Activated CD4-positive, alpha-beta T cell treated with anti-CD3 and anti-CD28 coated beads, Interleukin-2, amount 50 U/mL, for 4 hours (primary cell): ENCODE measurements at places on chromosomes 12 and 14.
A peak's percentile ranks its signal among the peaks of the same experiment; 100 is the strongest.

DNA sequence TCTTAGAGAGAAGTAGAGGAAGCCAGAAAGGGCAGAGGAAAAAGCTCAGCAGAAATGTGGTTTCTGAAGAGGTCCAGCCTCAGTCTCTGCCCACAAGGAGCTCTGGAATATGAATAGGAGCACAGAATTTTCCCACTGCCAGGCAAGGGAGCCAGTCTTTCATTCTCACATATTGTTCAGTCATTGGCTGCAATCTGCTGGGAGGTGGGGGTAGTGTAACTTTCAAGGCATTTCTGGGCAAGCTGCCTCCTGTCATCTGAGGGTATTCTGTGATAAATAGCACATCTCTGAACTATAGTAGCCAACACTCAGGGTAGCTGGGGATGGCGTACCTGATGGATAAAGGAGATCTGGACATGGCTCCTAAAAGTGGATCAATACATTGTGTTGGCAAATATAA lies 127.2 kb downstream of the LRRK2 start:
- no peak for DNase-seq

DNA sequence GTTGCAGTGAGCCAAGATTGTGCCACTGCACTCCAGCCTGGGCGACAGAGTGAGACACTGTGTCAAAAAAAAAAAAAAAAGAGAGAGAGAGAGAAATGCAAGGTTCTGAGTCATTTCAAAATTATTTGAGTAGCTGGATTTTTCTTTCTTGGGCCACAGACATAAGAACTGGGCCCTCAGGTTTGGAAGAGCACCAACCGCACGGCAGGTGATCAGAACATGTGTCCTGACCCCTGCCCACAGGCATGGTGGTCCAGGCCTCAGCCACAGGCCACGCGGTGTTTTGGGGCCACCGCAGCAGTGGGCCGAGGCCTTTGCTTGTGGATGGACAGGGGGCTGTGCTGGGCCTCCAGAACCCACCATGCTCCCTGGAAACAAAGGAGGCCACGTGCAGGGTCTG lies 126.7 kb downstream of the CALM1 start:
- no peak for DNase-seq

DNA sequence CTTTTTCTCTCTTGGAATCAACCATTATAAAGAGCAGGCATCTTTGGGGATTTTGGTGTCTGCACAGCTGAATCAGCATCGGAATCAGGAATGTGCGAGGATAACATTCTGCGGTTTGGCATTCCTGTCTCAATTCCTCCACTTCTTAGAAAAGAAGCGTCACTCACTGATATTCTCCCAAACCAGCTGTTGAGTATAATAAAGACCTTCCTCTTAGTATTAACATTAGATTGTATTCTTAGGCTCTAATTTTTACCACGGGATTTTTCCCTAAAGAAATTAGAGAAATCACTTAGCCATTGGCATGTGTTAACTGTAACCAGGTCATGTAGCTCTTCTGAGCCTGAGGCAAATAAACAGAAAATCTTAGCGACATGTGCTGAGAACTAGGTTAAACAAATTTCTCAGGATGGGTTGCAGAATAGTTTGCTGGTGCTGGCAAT lies 128.7 kb downstream of the TMX1 start:
- DNase-seq: no peak

GRCh38 chr14:103856607-103857006 lies 9.2 kb upstream of the PPP1R13B start:
- DNase-seq: no peak

DNA sequence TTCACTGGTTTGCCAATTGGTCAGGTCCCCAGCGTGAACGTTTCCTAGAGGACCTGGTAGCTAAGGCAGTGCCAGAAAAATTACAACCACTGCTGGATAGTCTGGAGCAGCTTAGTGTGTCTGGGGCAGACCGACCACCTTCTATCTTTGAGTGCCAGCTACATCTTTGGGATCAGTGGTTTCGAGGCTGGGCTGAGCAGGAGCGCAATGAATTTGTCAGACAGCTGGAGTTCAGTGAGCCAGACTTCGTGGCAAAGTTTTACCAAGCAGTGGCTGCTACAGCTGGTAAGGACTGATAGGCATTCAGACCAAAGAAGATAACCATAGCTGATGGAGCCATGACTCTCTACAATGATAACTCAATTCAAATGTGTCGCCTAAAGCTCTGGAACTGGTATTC lies 2.5 kb downstream of the C14orf119 start:
- no peak for DNase-seq

- DNase-seq: no peak
Observed at GRCh38 chr14:60206837-60207533, 41.8 kb upstream of the DHRS7 start.

DNA sequence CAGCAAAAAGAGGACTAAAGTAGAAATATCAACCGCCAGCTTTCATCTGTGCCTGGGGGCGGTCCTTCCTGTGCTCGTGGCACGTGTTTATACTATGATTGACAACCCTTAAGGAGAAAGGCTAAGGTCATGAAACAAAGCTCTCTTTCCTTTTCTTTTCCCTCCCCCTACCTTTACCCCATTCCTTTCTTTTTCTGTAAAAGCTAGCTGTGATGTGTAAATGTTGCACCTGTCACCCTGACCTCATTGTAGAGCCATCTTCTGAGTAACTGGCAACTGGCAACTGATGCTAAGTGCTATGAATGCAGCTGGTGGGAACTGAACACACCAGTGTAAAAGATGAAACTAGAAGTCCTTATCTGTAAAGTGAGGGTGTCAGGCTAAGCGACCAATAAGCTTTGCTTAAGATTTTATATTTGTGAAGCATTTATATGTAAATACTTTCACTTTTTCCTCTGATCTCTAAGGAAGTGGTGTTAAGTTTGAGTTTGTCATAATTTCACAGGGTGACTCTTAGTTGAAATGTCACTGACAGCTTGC lies 102.8 kb upstream of the BCAT1 start:
- peak; percentile 22 for DNase-seq

DNA sequence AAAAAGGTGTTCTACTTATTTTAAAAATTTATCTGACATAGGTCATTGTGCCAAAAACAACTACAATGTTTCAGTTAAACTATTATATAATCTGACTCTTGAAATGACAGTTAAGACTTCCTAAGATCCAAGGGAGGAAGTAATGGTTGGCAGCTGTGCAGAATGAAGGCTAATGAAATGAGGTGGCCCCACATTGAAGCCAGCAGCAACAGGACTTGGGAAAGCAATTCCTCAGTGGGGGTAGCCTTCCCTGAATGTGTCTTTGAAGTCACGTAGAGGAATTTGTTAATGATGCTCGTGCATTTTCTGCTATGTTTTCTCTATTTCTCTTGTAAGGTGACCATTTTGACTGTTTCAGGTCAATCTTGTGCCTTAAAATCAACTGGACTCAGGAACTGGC lies 162.4 kb upstream of the DAAM1 start:
- no peak for DNase-seq

DNA sequence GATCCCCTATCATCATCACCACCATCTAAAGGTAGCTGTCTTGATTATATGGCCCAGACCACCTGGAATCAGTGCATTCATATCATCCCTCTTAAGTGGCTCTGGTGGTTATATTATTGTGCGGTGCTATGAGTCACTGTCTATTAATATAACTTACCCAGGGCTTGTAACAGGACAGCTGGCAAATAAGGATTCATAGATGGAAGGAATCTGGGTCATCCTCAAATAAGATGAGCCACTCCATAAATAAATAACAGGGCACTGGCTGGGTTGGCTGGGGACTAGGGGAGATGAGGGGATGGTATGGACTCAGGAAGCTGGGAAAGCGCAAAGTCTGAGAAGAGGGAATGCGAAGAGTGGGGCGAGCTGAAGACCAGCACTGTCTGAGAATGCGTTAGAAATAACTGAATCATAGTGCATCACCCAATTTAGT lies 216.1 kb downstream of the NUAK1 start:
- no peak for DNase-seq

DNA sequence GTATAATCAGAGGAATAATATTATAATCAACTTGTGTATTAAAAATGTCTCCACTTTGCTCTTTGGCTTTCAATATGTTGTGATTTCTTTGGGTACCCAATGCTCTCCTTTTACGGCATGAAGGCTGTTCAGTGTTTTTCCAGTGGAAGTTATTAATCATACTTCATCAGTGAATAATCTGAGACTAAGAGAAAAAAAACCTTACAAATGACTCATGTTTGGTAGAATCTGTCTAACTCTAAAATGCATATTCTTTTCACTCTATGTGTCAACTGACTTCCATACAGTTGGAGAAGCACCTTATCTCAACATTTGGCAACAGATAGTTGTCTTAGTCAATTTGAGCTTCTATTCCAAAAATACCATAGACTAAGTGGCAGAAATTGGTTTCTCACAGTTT lies 82.2 kb downstream of the PTPRO start:
- DNase-seq: no peak

- DNase-seq: no peak
Observed at GRCh38 chr14:73287071-73287470, 49.8 kb downstream of the PAPLN start.

DNA sequence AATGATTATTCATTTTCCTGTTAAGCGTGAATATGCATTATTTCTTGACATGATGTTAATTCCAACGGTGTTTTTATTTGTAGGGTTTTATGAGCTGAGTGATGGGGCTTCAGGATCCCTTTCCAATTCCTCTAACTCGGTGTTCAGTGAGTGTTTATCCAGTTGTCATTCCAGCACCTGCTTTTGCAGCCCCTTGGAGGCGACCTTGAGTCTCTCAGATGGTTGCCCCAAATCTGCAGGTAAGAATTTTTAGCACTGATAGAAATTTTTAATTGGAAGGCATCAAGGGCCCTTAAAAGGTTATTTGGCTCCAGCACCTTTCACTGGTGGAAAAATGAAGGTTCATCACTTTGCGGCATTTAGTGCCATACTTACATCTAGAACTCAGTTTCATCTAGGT lies 3.7 kb downstream of the DACT1 start:
- DNase-seq: no peak

DNA sequence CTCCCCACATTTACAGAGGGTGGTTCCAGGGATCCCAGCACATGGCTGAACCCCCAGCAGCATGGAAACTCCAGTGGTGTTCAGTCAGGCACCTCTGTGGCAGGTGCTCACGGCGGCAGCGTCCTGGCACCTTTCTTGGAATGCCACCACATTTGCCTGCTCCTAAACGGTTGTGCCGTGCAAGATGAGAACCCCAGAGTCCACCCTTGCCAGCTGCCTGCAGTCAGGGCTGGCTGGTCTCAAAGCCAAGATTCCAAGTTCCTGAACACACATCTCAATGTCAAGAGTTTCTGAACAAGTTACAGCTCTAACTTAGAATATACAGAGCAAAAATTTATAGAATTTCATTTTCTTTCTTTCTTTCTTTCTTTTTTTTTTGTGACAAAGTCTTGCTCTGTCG lies 38.7 kb downstream of the DDX51 start:
- no peak for DNase-seq

- DNase-seq: no peak
Observed at GRCh38 chr12:66538970-66539369, 139.9 kb downstream of the GRIP1 start.

DNA sequence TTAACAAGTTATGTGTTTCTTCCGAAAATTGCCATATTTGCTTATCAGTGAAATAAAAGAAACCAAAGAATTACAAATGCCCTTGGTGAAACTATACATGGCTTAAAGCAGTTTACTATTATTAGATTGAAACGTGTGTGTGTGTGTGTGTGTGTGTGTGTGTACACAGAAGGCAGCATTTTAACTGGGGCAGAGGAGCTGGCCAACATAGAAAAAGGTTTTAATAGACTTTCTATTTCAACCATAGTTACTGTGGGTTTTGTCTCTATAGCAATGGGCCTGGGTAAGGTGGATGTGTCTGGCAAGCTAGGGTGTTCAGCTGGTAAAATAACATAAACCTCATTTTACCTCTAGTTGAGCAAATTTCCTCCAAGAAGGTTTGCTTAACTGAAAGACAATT lies 6.5 kb downstream of the PRICKLE1 start:
- DNase-seq: no peak

- no peak for DNase-seq
Observed at GRCh38 chr12:21627924-21628323, 23.3 kb upstream of the GYS2 start.

DNA sequence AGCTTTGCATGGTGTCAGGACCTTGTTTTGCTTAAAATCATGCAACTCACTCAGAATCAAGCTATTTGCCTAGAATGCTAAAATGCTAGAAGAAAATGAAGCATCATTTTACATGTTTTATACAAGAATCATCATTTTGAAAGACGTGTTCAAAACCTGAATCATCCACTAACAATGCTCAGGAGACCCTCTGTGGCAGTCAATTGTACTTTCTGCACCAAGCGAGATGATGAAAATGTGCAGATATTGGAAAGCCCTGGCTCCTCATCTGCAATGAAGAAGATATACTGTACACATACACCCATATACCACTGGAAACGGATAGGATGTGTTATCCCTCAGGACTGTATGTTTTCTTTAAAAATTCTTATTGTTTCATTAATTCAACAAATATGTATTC lies 92.7 kb downstream of the DYRK2 start:
- no peak for DNase-seq

GRCh38 chr14:34665785-34666435 lies 36.0 kb upstream of the SNX6 start:
- no peak for DNase-seq

- no peak for DNase-seq
Observed at GRCh38 chr12:32820376-32820931, 64.8 kb upstream of the YARS2 start.

DNA sequence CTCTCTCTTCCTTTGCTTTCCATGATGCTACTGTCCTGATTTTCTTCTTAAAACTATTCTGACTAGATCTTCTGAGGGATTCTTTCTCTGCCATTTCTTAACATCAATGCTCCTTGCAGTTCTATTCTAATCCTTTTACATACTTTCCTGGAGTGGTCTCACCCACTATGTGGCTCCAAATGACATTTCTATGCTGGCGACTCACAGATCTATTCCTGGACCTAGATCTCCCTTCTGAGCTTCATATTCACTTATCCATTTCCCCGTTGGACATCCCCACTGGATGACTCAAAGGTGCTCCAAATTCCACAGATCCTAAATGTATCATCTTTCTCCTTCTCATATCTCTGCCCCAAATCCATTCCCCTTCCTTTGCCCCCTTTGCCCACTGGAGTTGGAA lies 4.1 kb downstream of the TEP1 start:
- no peak for DNase-seq

GRCh38 chr14:91893007-91893406 lies 25.7 kb upstream of the TC2N start:
- DNase-seq: no peak

- DNase-seq: no peak
Observed at GRCh38 chr12:54719691-54720090, 71.5 kb upstream of the DCD start.

GRCh38 chr14:85054178-85054577 lies 475.8 kb upstream of the FLRT2 start:
- no peak for DNase-seq
